SK-N-SH treated with all-trans-retinoic acid at 6 μM for 48 hours (cell line): ENCODE measurements at places on chromosomes 12 and 14.
A peak's percentile ranks its signal among the peaks of the same experiment; 100 is the strongest.

GRCh38 chr14:94321421-94322271 is 1.5 kb downstream of the SERPINA6 start:
- no peak for ATAC-seq

GRCh38 chr14:50360093-50360492 is 36.6 kb downstream of the CDKL1 start:
- no peak for ATAC-seq

DNA sequence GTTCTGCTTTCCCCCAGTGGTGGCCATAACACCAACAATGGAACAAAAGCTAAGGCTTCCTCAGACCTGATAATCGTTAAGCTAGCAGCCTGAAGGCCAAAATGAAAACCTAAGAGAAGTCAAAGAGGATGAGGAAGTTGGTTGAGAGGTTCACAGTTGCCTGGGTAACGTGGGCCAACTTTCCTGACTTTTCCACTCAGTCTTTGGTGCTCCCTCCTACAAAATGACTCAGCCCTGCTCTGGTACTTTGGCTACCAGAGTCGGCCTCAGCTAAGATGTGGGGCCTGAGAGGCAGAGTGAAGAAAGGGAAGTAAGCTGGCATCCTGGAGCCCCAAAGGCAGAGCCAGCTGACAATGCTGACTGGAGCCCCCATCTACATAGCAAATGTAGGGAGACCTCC is 14.9 kb upstream of the FKBP11 start:
- no peak for ATAC-seq

DNA sequence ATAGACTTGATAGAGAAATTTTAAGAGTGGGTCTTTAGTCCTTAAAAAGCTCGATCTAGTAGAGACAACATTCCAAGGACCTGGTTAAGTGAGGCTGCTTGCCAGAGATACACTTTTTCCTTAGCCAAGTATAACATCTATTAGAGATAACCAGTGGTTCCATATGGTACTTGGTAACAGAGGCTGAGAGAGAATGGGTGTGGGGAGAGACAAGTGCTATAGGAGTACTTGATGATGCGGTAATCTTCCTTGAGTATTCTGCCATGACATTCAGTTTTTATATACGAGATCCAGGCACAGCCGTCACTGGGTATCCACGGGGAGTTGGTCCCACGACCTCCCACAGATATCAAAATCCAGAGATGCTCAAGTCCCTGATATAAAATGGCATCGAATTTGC is 77.4 kb upstream of the REP15 start:
- peak; percentile 41 for ATAC-seq

GRCh38 chr12:34403706-34404376 is 381.5 kb downstream of the ALG10 start:
- ATAC-seq, result no peak

DNA sequence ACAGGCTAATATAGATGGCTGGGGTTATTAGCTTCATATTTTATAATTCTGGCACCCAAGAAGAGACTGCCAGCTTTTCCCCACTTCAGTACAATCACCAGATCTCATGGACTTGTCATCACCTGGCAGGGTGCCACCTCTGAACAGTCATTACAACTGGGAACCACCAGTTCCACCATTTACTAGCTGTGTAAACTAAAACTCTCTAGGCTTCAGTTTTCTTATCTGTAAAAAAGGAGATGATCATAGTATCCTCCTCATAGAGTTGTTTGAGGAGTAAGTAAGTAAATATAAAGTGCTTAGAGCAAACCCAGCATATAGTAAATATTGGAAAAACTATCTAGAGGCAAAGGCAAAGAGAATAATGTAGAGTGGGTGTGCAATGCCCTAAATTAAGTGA is 19.3 kb downstream of the CPNE8 start:
- no peak for ATAC-seq

GRCh38 chr14:22159957-22160356 is 429.1 kb downstream of the DAD1 start:
- ATAC-seq, result no peak

DNA sequence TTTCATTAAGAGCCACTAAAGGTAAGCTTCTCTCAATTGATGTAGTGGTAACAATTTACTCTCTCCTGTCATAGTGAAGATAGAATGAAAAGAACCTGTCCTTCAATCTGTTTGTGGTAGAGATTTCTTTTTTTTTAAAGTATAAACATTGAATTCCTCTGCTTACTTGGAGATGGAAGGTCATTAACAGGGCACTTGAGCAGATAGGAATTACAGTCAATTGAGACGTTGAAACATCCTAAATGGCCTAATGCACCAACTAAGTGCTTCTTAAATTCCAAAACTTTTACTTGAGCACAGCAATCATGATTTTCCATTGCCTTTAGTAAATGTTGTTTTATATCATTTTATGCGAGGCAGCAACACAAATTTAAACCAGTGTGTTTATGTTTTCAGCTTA is 241.4 kb downstream of the FOXG1 start:
- ATAC-seq, result no peak

- ATAC-seq, result no peak
These were observed 91.8 kb upstream of the TMEM260 start for GRCh38 chr14:56487761-56488160.

GRCh38 chr14:81382517-81383225 is 17.5 kb downstream of the STON2 start:
- ATAC-seq, result no peak

- peak; percentile 67 for ATAC-seq
These were observed 150.8 kb downstream of the PRKCH start for GRCh38 chr14:61472011-61472672.
